ENCODE measurements at places on chromosomes 2 and 18.

GRCh38 chr2:176270100-176270750 is 983 bp downstream of the MTX2 start:
- no peak for DNase-seq

GRCh38 chr2:119487434-119488244 is 36.6 kb downstream of the SCTR start:
- no peak for DNase-seq

DNA sequence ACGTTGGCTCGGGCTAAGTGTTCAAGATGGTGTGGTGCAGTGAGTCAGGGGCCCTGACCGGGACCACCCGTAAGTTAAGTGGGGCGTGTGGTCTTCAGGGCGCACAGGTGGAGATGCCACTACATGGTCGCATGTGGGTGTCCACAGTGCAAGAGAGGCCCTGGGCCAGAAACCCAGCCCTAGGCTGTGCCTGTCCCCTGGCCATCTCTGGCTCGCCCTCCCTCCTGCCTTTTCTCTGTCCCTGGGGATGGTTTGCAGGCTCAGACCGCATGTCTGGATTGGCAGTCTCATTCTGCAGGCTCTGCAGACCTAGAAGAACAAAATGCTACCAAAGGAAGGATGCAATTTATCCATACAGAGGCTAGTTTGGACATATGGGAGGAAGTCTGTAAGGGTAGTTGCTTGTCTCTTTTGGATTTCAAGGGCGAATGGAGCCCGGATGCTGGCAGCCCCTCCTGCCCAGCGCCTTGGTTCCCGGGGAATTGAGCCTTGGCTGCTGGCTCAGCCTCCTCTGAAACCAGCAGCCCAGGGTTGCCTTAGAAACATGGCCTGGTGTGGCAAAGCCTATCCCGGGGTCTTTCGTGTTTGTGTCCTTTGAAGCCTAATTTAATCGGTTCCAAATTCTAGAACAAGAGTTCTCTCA is 417.5 kb upstream of the HS6ST1 start:
- no peak for DNase-seq

DNA sequence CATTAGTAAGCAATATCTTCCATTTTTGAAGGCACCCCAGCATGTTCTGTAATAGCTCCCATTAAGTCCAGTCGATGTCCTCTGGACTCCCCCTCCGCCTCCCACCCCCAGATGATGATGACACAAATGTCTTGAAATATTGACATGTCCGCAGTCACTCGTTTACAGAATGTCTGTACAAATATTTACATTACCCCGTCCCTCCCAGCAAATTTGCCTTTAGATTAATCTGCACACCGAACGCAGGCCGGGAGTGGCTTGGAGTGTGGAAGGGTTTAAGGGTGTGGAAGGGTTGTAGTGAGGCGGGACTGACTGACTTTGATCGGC is 853 bp upstream of the OSBPL6 start:
- DNase-seq, result no peak

DNA sequence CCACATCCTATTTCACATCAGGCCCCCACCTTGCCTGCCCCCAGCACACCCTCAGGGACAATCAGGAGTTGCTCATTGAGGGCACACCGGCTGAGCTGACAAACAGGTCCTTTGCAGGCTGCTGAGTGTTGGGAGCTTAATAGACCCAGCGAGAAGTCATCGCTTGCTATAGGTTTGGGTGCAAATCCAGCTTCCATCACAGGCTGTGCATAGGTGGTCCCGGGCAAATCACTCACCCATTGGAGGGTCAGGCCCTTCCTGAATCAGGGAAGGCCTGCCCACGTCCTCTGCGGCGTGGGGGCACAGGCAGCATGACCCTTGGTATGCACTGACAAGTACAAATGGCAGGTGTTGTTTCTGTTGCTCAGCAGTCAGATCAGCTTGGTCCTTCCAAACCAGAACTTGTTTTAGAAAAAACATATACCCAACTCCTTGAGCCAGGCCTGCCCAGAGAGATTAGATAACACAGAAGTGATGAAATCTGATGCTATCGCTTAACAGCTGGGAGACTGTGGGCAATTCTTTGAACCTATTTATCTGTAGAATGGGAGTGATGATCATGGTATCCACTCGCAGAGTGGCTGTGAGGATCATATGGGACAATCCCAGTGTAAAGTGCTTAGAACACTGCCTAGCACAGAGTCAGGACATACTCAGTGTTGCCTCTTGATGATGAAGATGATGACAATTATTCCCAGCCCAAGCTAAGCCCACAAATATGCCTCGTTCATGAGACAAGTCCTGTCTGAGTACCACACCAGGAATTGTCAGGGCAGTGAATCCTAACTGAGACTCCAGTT is 34.9 kb downstream of the SMAD7 start:
- DNase-seq, result no peak

DNA sequence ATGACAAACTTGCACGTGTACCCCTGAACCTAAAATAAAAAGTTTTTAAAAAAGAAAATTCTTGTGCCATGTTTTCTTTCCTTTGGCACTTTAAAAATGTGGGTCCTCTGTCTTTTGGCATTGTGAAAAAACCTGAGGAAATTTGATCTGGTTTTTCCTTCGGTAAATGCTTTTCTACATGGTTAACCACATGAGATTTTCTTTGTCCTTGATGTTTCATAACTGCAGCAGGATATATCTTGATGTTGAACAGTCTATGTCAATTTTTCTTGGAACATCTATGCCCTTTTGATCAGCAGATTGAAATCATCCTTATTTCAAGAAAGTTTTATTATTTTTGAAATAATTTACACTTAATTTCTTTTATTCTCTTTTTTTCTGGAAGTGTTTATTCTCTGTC is 109.1 kb downstream of the TMEM17 start:
- no peak for DNase-seq

DNA sequence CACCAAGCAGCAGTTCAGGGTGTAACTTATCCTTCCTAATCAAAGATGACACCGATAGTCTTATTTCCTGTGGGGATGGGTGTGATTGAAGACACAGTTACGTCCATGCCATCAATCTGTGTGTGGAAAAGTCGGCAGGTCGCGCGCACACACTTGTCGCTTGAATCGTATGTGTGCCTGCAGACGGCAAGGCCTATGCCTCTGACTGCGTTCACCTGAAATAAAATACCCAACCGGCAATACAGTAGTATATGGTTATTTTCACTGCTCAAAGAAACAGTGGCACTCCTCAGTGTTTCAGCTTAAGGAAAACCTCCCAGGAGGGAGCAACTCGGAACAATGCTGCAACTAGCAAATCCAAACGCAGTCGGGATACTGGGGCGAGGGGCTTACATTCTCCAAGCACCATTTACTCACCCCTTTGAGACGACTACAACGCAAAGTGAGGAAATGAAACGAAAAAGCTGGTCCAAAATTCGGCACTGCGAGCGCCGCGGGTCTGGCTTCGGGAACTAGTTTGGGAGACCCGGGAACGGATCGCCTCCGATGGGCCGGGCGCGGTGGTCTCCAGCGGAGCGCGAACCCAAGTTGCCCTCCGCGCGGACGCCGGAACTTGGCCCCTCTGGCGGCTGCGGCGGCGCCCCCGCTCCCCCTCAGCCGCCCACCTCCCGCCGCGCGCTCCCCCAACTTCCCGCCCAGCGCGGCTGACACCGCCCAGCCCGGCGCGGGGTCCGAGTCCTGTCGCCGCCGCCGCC is 675 bp downstream of the PRKD3 start:
- DNase-seq, result peak; percentile 13

DNA sequence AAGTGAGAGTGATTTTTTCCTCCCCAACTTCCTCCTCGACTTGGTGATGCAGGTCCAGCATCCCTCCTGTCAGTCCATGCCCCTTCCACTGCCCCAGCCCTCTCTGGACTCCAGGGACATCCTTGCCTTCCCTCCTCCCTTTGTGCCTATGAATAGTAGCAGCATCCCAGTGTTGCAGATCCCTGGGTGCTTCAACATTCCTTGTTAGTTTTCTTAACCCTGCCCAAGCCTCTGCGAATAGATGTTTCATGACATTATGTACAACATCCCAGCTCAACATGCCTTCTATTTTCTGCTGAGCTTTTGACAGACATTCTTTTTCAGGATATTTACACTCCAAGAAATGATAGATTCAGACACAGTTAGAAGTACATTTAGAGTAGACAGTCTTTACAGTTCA is 35.3 kb upstream of the CCDC150 start:
- DNase-seq, result no peak

- DNase-seq, result no peak
These were observed 229.9 kb downstream of the TTC32 start for GRCh38 chr2:19671916-19672315.

- DNase-seq, result no peak
These were observed 31.5 kb downstream of the ZNF519 start for GRCh38 chr18:14100503-14101286.

DNA sequence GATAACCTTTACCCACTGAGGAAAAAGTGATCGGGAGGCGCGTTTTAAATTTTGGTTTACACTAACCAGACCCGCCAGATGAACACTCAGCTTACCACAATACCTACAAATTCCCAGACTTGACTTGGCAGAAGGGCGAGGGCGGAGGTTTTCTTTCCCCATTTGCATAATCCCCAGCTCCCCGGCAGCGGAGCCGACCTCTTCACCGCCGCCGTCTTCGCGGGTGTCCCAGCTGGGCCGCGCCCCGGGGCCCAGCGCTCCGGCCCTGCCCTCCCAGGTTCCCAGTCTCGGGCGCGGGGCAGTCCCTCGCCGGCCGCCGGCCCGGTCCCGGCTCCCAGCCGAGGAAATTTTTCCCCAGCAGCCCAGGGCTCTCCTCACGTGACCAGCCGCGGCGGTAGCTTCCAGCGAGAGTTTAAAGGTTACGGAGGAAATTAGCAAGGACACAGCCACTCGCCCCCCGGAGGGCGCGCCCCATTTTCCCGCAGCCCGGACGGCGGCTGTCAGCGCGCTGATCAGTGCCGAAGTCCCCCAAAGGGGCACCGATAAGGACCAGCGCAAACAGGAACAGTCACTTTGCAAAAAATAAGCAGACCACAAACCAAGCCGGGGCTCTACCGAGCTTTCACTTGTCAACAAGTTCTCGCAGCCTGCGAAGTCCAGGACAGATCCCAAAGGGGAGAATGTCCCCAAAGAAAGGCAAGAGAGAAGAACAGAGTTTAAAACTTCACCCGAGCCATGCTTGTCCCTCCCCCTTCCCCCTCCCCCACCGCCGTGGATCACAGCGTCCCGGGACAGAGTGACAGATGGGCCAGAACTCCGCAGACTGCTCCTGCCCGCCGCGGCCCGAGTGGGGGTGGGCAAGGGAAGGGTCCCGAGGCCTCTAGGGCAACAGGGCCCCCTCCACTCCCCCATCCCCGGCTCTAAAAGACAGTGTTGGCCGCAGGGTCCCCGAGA is 1.3 kb upstream of the PRKCE start:
- peak; percentile 37 for DNase-seq

- no peak for DNase-seq
These were observed 413.0 kb upstream of the MEX3C start for GRCh38 chr18:51610481-51610880.

DNA sequence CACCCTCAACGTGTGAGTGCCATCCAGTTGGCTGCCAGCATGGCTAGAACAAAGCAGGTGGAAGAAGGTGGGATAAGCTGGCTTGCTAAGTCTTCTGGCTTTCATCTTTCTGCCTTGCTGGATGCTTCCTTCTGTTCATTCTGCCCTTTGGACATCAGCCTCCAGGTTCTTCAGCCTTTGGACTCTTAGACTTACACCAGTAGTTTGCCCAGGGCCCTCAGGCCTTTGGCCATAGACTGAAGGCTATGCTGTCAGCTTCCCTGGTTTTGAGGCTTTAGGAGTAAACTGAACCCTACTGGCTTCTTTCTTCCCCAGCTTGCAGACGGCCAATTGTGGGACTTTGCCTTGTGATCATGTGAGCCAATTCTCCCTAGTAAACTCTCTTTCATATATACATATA is 155.0 kb upstream of the SERTAD2 start:
- no peak for DNase-seq

- DNase-seq, result no peak
These were observed at the start of gene SMIM21 for GRCh38 chr18:75427603-75428002. SMIM21 (minus strand) TSS chr18:75427703; CDS start chr18:75427563, 140 bp downstream.

- DNase-seq, result no peak
These were observed 122.9 kb upstream of the UNC80 start for GRCh38 chr2:209648714-209649113.

DNA sequence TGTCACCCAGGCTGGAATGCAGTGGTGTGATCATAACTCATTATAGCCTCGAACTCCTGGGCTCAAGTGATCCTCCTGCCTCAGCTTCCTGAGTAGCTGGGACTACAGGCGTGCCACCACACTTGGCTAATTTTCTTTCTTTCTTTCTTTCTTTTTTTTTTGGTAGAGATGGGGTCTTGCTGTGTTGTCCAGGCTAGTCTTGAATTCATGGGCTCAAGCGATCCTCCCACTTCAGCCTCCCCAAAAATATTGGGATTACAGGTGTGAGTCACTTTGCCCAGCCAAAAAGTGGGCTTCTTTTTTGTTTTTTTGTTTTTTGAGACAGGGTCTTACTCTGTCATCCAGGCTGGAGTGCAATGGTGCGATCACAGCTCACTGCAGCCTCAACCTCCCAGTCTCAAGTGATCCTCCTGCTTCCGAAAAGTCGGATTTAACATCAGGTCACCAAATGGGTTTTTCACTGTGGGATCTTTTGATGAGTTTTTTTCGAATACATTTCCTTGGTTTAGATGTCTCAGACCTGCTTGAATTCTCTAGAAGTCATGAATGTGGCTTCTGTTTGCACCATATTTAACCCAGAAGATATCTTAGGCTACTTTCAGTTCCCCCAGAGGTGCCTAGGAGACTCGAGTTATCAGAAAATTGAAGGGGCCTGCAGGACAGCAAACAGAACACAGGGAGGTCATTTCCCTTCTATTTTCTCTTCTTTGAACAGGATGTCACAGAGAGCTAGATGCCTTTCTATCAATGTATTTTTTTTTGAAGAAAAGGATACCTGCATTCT is 8.9 kb downstream of the RAB31 start:
- no peak for DNase-seq

DNA sequence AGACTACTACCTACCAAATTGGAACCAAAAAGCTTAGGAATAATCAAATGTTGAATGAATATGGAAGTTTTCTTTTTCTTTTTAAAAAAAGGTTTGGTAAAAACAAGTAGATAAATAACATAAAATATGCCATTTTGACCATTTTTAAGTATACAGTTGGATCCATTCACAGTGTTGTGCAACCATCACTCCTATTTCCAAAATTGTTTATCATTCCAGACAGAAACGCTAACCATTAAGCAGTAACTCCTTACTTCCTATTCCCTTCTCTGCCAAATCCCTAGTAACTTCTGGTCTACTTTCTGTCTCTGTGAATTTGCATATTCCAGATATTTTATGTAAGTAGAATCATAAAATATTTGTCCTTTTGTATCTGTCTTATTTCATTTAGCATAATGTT is 39.8 kb downstream of the CD302 start:
- no peak for DNase-seq

- no peak for DNase-seq
These were observed 20.1 kb downstream of the INPP5D start for GRCh38 chr2:233079953-233080835.

GRCh38 chr2:177489719-177490301 is 97.2 kb downstream of the AGPS start:
- DNase-seq, result no peak

All from stimulated activated CD4-positive, alpha-beta T cell treated with anti-CD3 and anti-CD28 coated beads, Interleukin-1b, Interleukin-23, amount 100 ng/mL, for 4 hours (primary cell).